ENCODE measurements at places on chromosomes 12 and 14.

GRCh38 chr14:89899917-89900663 lies 54.4 kb downstream of the EFCAB11 start:
- DNase-seq = no peak

DNA sequence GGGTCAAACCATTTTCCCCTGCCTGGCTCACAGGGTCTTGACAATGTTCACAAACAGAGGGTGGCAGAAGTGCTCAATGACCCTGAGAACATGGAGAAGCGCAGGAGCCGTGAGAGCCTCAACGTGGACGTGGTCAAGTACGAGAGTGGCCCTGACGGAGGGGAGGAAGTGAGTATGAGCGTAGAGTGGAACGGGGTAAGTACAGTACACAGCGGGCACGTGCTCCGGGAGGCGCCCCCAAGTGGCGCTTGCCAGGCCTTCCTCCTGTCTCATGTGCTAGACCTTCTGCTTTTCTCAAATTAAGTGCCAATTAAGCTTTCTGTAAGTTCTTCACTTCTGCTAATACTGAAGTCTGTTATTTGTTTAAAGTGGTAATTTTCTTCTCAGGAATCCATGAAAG lies 35.9 kb downstream of the XRCC3 start:
- DNase-seq = peak; percentile 54

DNA sequence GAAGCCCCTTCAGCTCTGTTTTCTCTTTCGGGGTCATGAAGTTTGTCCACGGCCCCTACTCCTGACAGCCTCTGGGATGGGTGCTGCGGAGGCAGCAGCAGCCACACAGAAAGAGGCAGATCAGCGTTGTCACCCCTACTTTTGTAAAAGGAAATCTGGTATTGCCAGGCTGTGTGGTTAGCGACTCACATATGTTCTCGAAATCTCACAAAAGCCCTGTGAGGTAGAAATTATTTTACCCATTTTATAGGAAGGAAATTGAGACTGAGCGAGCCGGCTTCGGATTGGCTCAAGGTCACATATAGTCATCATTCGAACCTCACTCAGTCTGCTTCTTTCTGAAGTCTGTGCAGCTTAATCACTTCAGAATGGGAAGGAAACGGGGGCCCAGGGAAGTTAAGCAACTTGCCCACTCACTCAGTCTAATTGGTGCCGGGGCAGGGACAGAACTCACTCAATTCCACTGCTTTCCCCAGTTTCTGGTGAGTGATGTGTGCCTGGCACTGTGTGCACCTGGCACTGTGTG lies 1.1 kb upstream of the CKAP4 start:
- peak; percentile 50 for DNase-seq

- DNase-seq = peak; percentile 46
Measured at GRCh38 chr14:50061664-50062437, 54.5 kb downstream of the VCPKMT start.

DNA sequence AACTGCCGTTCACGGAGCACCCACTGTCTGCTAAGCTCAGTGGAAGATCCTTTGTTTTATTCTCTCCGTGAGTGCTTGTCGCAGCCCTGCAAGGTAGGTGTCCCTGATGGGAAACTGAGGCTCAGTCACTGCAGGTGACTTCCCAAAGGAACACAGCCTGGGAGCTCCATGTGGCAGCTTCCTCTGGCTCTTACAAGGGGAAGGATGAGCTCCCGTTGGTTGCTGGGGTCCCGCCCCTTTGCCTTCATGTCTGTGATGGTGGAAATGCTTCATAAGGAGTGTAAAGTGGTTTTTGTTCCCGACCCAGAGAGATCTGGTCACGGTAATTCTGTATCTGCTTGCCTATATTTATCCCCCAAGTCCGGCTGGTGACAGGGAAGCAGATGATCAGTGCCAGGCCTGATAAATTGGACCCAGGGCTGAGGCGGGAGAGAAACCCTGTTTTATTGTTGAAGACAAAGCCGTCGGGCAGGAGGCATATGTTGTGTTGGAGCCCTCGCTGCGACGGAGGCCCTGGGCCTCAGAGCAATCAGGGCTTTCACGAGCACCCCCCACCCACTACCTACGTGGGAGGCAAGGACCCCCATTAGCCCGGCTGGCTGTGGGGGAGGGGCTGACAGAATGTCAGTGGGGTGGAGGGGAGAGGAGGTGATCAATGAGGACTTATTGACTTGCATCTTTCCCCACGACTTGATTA lies 91.9 kb downstream of the KIF26A start:
- no peak for DNase-seq

DNA sequence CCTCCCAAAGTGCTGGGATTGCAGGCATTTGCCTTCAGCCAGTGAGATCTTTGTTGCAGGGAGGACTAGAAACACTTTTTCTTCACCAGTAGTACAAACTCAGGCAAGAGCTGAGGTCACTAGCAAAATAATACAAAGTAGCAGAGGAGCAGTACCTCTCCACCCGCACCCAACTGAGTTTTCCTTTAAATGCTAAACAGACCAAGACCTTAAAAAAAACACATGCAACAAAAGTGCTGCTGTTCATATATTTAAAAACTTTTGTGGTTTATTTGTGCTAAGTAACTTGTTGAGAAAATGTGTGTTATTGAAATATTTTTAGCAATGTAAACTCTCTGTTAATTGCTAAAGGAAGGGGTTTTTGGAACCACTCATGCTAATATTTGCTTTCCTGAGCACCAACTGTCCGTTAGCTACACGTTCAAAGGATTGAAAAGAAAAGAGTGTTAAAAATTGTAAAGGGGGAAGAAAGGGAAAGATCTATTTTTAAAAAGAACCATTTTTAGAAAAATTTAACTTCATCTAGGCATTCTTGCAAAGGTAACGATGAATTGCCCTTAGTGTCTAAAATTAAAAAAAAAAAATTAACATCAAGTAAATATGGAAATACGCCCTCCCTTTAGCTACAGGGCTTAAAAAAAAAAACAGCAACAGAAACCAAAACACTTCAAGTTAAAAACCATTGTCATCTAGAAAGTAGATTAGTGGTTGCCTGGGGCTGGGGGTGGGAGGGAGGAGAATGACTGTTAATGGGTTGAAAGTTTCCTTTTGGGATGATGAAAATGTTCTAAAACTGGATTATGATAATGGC lies 114.0 kb upstream of the KRAS start:
- peak; percentile 64 for DNase-seq

All from activated naive CD4-positive, alpha-beta T cell treated with anti-CD3 and anti-CD28 coated beads, Interleukin-2, amount 50 U/mL, for 16 hours (primary cell).